NCI-H460 (cell line): ENCODE measurements at places on chromosomes 16 and 17. TPM values are rescaled to one million over a fixed set of nuclear protein-coding genes. Genes with fewer than 3 reads are reported as not detected.

DNA sequence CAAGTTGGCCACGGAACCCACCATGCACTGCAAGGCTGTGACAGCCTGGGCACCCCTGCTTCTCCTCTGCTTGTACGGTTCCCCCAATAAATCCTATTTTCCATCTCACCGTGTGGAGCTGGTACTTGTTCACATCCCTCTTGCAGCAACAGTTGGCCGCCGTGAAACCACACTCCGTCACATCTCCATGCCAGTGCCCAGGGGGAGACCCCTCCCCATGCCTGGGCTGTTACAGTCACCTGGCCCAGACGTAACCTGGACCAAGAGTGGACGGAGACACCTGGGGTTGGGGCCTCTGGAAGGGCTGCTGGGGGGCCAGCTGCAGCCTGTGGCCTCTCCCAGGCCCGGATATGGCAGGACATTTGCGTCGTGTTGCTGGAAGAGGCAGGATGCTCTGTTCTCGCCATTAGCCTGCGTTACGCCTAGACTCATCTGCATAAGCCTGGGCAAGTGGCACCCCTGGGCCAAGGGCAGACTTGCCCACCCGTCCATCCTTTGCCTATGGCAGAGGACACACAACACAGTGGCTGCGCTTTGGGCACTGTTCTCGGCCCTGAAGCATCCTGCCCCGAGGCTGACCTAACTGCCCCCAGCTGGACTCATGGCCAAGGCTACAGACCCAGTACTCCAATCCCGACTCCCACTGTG is 14.2 kb upstream of the KREMEN2 start:
- DNase-seq: no peak

DNA sequence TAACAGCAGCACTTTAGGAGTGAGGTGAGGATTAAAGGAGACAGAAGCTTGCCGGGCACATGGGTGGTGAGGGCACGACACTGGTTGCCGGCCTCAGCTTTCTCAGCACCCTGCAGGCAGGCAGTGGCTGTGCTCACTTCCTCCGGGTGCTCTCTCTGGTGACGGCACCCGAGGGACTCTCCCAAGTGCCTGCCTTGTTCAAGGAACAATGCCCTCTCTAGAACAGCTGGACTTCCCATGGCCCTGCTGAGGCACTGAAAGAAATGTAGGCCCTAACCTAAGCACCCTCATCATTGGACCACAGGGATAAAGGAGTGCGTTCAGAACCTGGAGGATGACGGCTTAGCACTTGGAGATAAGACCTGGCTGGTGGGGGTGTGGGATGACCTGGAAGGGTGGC is 72.7 kb downstream of the N4BP1 start:
- no peak for DNase-seq

- no peak for DNase-seq
Measured at GRCh38 chr17:55162556-55162946, 102.2 kb upstream of the HLF start.

DNA sequence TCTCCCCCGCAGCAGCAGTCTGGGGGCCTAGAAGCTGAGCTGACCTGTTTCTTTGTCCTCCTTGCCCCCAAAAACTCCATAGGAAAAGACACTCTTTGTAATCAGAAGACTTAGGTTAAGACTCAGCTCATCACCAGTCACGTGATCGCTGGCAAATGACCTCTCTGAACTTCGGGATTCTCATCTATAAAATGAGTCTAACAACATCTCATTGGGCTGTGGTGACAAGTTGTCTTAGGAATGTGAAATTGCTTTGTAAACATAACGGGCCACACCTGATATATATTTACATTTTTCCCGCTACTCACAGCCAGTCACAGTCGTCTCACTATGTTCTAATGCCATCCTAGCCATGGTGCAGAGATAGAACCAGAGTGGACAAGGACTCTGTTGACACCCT is 86.0 kb upstream of the LHX1 start:
- no peak for DNase-seq

GRCh38 chr16:566475-567372 is at the start of gene NHLRC4:
Gene NHLRC4 (plus strand): TSS chr16:567005. CDS start chr16:568048, 1,043 bp downstream.
- DNase-seq: peak; percentile 45

DNA sequence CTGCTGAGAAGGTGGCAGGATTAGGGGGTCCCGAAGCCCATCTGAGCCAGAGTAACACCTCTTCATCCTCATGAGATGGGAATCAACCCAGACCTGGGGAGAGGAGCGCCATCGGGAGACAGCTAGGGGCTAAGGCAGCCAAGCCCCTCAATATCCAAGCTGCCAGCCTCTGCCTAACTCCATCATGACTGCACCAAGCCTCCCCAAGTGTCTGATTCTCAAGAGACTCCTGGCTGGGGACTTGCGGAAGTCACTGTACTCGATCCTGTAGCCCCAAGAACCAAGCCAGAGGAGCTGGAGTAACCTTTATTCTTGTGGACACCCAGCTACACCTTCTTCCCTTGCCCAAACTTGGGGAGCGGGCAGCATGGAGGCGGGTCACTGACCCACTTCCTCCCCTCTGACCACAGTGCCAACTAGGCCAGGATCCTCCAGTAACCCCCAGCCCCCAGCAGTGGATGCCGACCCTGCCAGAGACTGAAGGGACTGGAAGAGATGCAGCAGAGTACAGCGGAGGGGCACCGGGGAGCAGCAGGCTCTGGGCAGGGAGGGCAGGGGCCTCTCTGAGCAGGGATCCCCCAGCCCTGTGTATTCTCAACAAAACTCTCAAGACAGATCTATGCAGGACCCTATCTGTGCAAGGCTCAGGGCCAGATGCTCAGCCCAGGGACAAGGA is 13.3 kb downstream of the HDAC5 start:
- no peak for DNase-seq

GRCh38 chr16:12757546-12757945 is 46.1 kb downstream of the CPPED1 start:
- DNase-seq: no peak

GRCh38 chr17:72952220-72952619 is 140.3 kb downstream of the SLC39A11 start:
- DNase-seq: no peak

DNA sequence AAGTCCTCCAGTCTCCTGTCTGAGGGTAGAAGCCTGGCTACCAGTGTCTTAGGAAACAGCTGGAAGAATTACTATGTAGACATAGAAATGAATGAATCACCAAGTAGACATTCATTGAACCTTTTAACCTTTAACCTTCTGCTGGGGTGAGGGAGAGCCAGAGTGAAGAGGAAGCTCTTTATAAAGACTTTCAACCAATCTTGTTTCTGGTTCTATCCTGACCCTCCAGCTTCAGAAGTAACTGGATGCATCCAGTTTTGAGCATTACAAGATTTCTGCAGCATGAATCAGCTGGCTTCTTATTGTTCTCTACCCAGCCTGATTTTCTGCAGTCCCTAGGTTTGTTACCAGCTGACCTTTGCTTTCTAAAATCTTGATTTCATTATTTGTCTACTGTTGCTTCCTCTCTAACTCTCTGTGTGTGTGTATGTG is 8.5 kb downstream of the TEKT1 start:
- no peak for DNase-seq

GRCh38 chr16:87342978-87343752 is 26.0 kb upstream of the C16orf95 start:
- DNase-seq: no peak

DNA sequence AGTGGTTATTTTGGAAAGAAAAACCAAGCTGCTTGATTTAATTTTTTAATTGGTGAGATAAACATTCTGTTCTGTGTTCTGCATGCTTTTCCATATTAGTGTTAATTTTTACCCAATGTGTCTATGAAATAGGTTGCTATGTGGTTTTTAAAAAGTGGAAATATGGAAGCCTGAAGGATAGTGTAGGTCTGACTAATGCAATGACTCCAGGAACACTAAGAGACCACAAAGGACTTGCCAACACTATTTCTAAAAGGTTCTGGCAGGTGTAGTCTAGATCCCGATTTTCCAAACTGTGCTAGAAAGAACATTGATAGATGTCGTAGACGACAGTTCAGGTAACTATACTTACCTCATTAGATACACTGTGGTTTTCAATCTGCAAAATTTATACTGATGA is 877.4 kb upstream of the GOT2 start:
- no peak for DNase-seq

- peak; percentile 89 for DNase-seq
Measured at GRCh38 chr17:72338847-72339790, 218.3 kb downstream of the SOX9 start.

- no peak for DNase-seq
Measured at GRCh38 chr16:11145819-11146211, 110.2 kb downstream of the SOCS1 start.

GRCh38 chr17:45260204-45260783 is 1.6 kb downstream of the SPATA32 start:
- DNase-seq: no peak

DNA sequence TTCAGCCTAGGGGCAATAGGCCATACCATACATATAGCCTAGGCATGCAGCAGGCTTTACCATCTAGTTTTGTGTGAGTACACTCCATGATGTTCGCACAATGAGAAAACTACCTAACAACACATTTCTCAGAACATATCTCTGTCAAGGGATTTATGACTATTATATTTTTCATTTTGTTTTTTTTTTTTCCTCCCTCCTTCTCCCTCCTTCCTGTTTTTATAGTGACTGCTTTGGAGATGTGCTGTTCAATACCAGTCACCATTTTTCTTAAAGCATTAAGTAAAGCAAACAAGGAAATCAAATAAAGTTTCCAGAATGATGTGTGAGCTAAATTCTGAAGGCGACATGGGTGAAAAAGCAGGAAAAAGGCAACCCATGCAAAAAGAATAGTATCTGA is 194.6 kb downstream of the STX8 start:
- no peak for DNase-seq

- DNase-seq: no peak
Measured at GRCh38 chr16:81524382-81524781, 79.8 kb downstream of the CMIP start.

- no peak for DNase-seq
Measured at GRCh38 chr16:4762205-4762604, 4.8 kb downstream of the ZNF500 start.

GRCh38 chr16:15808071-15808470 is 48.8 kb downstream of the MYH11 start:
- no peak for DNase-seq

DNA sequence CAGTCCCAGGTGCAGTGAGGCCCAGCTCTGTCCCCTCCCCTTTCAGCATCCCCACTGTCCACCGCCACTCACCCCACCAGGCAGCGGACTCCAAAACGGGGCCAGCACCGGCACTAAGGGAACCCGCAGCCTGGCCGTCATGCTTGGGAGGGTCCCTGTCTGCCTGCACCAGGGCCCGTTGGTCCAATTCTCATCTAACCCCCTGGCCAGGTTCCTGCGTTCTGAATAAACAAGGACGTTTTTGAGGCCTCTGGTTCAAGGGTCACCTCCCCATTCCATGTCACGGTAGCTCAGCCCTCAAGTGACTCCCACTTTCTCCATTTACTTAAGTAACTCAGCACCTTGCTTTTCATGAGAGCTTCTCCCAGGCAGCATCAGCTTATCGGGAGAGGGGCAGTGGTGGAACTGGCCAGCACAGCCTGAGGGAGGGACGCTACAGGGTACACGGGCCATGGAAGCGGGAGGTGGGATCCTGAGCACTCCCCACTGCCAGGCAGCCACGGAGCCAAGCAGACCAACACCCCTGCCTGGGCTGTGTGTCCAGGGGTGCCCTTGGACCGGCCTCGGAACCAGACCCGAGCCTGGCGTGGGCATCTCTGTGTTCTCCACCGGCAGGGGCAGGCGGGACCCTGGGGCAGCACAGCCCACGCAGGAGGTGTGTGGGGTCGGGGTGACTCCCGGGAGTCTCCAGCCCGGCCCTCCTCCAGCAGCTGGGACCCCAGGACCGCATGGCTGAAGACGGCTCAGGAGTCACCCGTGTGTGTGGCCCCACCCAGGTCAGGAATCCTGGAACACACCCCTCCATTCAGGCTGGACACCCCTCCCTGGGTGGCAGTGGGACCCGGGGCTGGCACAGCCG is 74.9 kb upstream of the GNG13 start:
- DNase-seq: no peak

DNA sequence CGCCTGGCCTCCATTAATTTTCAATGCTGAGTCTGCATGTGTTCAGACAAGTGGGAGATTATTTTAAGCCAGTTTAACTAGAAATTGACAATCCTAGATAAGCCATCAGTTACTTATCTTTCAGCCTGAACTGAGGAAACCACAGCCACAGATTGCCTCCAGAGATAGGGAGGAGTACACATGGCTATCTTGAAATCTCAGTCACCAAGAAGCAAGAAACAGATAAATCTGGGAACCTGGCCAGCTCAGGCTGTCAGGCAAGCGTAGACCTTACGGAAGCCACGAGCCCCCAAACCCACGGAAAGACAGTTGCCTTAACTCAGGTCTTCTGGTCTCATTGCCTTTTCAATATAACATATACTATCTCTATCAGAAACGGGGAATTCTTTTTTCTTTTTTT is 2.0 kb upstream of the GLG1 start:
- DNase-seq: no peak

GRCh38 chr17:32520104-32520701 is 33.4 kb downstream of the CDK5R1 start:
- no peak for DNase-seq

DNA sequence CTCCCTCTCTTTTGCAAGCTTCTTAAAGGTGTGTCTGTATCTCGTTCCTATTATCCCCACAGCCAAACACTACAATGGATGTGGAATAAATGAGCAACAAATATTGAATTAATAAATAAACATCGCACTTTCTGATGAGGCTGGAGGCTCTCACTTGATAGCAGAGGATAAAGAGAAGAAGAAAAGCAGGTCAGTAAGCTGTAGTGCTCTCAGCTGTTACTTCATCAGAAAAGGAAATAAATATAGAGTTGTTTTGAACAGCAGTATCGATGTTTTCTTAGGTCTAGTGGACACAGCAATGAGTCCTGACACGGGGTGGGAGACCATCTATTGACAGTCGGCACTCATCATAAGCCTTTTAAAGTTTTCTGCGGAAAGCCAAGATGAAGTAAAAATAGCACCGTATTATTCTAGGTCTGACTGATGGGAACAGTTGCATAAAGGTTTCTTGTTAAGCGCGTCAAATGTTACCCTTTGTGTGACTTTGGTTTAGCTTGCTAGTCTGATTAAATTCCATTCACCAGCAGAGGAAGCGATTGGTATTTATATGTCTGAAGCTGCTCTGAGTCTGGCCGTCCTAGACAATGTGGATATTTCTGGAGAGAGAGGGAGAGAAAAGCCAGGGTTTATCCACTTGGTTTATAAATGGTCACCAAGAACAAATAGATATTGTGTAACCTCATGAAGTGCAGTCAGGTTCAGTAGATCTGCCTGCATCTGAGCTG is 646.1 kb downstream of the CDH11 start:
- no peak for DNase-seq

DNA sequence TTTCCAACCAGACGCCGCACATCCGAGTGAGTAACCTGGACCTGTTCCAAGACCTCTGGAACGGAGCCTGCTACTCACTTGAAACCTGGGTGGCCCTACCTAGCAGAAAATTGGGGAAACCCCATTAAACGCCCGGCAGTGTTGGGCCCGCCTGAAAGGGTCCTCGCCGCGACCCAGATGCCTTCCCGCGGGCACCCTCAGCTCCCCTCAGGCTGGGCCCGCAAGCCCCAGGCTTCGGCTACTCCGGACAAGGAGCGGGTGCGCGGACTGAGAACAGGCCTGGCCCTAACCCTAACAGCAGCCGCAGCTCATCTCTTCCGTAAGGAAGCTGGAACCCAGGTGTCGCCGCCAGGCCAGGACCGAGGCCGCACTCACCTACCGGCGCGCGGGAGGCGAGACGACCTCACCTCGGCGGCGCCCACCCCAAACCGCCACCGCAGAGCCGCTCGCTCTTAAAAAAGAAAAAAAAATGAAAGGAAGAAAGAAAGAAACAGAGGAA is 344 bp downstream of the PSME3IP1 start:
- no peak for DNase-seq

The CRHR1 gene
- total RNA-seq: not detected in 2 replicates

The PLCG2 gene
- 1.3 and 2.8 TPM in 2 replicates for total RNA-seq

The PDILT gene
- total RNA-seq: not detected in 2 replicates

The CTRB2 gene
- total RNA-seq: not detected in 2 replicates

The OTOA gene
- not detected in 2 replicates for total RNA-seq

The SNAI3 gene
- total RNA-seq: not detected in 2 replicates

The PEX12 gene
- 8.9 and 9.0 TPM in 2 replicates for total RNA-seq

The CCL23 gene
- total RNA-seq: not detected in 2 replicates
